AG08395 (cell line): ENCODE measurements at places on chromosomes 5 and 9.

DNA sequence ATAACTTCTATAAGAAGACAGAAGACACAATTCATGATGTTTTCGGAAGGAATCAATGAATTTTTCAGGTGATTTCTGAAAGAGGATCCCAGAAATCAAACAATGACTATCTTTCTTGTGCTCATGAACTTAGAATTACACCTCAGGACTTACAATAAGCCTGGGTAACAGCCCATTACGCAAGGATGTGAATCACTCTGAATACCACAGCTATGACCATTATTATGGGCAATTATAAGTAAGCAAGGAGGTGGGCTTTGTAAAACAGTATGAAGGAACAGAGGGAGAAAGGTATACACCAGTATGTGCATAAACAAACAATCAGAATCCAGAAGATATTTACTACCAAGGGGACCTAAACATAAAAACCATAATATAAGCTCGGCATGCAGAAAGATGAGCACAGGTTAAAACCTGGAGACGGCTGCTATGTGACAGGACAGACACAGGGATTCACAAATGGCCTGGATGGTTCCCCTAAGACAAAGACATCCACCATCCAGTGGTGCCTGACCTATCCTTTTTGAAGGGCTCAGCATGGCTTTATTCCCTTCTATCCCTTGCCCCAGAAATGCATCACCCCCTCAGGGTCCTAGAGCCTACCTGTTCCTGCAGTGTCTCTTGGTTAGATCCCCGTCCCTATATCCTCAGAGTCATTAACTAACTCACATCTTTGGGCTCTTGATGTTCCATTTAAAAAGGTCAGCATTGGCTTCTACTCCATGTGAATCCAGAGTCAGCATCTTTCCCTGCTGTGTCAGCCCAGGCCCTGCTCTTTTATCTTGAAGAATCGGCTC is 21.8 kb upstream of the PPP2CA start:
- peak; percentile 79 for DNase-seq

GRCh38 chr9:112112941-112113681 is 62.0 kb downstream of the SUSD1 start:
- DNase-seq, result peak; percentile 28

DNA sequence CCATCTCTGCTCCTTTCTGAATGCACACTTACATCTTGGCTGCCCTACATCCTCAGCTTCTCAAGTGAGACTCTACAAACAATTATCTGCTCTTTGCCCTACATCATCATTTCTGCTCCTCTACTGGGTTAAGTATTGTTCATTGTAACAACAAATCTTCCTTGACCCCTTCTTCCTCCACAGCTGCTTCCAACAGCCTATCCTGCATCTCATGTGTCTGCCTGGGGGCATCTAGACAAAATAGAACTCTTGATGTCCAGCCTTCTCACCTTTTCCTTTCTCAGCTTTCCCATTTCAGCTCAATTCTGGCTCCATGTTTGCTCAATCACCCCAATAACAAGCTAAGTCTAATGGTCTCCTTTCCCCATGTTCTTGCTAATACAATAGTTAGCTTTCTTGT is 509.8 kb downstream of the DIRAS2 start:
- DNase-seq, result no peak

DNA sequence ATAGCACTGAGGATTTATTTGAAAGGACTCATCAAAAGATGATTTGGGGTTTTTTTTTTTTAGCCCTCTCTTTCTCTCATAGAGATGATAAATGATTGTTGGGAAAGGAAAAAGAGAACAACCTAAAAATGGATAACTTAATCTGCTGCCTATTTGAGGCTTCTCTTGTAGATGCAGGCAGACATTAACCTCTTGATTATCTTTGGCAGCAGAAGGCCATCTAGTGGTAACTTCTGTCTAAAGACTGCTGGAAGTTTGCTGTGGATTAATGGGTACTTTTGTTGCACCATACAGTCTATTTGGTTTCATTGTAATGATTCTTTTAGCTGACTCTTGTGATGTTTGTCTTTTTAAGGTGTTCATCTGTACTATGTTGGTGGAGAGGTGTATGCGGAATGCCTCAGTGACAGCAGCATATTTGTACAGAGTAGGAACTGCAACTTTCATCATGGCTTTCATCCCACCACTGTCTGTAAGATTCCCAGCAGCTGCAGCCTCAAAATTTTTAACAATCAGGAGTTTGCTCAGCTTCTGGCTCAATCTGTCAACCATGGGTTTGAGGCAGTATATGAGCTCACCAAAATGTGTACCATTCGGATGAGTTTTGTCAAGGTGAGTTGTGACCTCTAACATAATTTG is 18.8 kb downstream of the SMIM32 start:
- DNase-seq, result peak; percentile 72

DNA sequence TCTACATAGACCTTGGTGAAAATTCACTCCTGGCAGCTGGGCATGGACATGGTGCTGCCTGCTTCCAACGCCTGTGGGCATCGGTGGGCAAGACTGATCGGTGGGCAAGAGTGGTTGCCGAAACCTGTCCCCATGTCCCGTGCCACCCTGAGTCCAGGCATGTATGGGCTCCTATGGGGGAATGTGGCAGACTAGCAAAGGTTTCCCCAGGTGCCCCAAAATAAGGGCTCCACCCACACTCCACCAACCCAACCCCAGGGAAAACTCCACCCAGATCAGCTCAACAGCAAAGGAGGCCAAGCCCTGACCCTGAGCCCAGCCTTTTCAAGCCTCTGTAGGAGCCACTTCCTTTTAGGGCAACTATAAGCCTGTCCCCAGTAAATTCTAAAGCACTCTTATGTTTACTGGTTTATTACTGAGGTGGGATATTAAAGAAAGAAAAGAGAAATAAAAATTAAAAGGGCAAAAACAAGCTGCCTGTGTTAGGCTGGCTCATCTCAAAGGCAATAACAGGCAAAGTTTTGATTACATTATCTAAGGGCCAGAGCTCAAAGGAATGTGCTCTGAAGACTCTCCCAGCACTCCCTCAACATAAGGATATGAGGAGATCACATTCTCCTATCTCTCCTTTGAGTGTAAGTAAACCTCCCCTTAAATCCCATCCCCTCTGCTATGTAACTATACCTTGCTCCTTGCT is 8.9 kb upstream of the SPATA31E1 start:
- DNase-seq, result no peak

DNA sequence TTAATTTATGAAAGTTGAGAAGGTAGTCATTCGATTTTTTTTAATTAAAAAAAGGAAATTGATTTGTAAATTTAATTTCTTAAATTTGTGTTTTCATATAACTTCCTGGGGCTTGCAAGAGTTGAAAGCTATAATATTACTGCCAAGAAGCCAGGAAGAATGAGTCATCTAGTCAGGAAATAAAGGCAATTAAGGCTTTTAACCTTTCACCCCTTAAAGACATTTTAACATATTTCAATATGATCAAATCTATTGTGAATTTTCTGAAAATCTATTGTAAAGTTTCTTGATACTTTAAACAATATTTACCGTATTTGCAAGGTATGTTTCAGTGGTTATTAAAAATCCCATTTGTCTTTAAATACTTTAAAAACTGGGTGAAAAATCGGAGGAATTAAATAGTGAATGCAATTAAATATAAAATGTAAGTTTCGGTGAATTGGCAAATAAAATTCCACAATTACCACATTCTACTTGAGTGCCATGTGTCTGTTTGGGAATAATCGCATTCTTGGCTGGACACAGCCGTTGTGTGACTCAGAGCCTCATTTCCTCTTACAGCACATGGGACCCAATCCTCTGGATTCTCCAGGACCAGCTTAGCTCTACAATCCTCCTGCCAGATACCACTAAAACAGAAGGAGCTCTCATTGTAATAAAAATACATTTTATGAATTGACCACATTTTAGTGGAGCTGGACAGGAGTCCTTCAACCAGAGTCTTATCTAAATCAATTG is 310.7 kb downstream of the HCN1 start:
- peak; percentile 34 for DNase-seq
